ENCODE measurements at places on chromosomes 16 and 17.

GRCh38 chr17:75566834-75567233, 20.8 kb upstream of the MYO15B start:
- DNase-seq: no peak

DNA sequence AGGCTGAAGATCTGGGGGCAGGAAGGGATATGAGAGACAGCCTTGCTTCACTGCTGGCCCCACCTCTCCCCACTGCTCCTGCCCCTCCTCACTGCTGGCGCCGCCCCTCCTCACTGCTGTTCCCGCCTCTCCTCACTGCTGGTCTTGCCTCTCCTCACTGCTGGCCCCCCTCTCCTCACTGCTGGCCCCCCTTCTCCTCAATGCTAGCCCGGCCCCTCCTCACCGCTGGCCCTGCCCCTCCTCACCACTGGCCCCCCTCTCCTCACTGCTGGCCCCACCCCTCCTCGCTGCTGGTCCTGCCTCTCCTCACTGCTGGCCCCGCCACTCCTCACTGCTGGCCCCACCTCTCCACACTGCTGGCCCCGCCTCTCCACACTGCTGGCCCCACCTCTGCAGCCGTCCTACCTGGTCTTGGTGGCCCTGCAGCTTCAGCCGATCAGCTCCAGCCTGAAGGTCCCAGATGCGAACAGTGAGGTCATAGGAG, 9.5 kb upstream of the PAM16 start:
- no peak for DNase-seq

GRCh38 chr17:49496183-49496866, 1.2 kb downstream of the NGFR start:
- no peak for DNase-seq

- DNase-seq: no peak
Measured at GRCh38 chr17:67283731-67284516, 38.9 kb upstream of the HELZ start.

GRCh38 chr17:27496005-27496404, 39.8 kb downstream of the KSR1 start:
- DNase-seq: no peak

DNA sequence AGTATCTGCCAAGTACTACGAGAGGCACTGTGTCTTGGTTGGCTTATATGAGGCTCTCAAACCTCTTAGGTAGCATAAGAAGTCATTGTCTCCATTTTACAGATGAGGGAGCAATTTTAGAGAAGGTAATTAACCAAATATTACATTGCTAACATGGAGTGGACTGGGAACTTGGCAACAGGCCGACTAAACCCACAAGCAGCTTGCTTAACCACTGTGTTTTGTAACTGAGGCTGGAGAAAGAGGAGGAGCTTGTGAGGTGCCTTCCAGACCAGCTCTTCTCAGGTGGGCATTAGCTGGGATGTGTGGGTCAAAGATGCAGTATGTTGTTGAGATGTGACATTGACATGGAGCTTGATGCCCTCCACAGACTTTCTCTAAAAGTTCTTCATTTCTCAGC, 835.6 kb upstream of the RBFOX1 start:
- no peak for DNase-seq

DNA sequence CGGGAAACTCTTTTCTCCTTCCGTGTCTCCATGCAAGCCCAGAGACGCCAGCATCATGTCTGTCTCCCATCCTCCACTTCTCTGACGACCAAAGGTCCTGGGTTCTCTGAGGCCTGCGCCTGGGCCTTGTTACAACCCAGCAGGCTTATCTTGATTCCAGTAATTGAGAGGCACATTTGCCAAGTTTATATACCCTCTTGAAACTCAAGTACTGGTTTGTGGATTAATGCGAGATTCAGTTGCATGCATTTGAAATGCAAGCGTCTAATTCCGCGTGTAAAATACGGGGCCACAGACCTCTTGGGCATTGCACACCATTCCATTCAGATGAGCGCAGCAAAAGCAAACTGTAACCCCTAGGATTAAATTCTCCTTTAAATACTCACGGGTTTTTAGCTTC, 28.7 kb upstream of the CRISPLD2 start:
- no peak for DNase-seq

DNA sequence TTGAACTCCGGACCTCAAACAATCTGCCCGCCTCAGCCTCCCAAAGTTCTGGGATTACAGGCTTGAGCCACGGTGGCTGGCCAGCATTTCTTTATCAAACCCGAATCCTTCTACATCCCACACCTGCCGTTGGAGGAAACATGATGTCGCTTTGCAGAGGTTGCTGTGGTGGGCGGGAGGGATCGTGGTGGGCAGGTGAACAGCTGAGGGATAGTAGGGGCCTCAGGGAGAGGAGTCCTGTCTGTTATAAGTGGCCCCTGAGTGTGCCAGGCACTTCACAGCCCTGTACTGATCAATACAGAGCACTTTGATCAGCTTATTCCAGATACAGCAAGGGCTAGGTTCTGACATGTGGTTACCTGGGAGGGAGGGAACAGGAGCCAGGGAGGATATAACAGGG, 76.5 kb downstream of the CYLD start:
- DNase-seq: no peak

GRCh38 chr17:213286-214105, 32.0 kb upstream of the DOC2B start:
- DNase-seq: no peak

DNA sequence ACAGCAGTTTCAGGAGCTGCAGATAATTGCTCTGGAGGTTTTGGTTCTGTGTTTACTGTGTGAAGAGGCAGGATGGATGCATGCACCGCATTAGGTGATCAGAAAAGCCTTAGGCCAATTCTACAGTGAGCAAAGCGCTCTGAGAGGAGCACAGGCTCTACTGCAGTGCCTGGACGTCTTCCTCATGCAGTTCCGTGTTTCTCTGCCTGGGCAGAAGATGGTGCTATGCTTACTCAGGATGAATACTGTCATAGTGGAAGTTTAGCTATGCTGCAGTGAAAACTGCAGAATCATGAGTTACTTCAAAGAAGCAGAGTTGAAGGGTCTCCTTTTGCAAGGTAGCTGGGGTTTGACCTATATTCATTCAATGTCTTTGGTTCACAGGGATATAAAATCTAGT, 1012.4 kb downstream of the KCNJ18 start:
- no peak for DNase-seq

DNA sequence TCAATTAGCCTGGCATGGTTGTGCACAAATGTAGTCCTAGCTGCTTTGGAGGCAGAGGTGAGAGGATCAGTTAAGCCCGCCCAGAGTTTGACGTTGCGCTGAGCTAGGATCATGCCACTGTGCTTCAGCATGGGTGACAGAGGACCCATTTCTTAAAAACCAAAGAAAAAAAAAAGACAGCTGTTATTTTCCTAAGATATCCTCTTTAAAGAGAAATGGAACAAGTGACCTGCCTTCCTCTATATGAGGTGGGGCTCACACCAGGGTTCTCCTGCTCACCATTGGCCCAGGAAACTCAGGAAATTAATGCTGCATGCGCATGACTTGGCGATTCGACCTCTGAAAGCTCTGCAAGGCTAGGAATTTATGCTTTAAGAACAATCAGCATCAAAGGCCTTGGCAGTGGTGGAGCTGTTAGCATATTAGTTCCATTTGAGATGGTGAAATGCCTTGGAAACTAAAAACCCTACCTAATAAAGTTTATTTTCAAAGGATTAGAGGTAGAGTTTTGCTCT, 108.3 kb downstream of the RBFOX1 start:
- DNase-seq: no peak

GRCh38 chr17:35238821-35239220, 4.1 kb upstream of the SLFN5 start:
- no peak for DNase-seq

- no peak for DNase-seq
Measured at GRCh38 chr16:64440421-64440831, 681.4 kb downstream of the CDH11 start.

DNA sequence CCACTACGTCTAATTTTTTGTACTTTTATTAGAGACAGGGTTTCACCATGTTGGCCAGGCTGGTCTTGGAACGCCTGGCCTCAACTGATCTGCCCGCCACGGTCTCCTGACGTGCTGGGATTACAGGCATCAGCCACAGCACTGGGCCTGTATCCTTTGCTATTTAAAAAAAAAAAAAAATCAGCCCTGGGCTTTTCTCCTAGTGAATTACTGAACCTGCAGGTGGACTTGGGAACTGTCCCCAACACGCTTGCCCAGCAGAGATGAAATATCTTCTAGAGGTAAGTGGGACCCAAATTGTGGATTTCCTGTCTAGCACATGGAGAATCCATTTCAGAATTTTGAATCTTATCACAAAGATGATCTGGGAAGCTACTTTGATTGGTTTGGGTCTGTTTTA, 14.8 kb downstream of the CNOT1 start:
- DNase-seq: no peak

GRCh38 chr17:6241381-6241780, 171.2 kb downstream of the WSCD1 start:
- DNase-seq: no peak

GRCh38 chr17:43713494-43714162, 45.0 kb downstream of the SOST start:
- no peak for DNase-seq

- no peak for DNase-seq
Measured at GRCh38 chr17:4950075-4950745, 709 bp upstream of the ENO3 start.

GRCh38 chr16:13645601-13646245, 274.2 kb upstream of the ERCC4 start:
- DNase-seq: no peak

GRCh38 chr17:47630614-47631013, 19.1 kb upstream of the KPNB1 start:
- no peak for DNase-seq

DNA sequence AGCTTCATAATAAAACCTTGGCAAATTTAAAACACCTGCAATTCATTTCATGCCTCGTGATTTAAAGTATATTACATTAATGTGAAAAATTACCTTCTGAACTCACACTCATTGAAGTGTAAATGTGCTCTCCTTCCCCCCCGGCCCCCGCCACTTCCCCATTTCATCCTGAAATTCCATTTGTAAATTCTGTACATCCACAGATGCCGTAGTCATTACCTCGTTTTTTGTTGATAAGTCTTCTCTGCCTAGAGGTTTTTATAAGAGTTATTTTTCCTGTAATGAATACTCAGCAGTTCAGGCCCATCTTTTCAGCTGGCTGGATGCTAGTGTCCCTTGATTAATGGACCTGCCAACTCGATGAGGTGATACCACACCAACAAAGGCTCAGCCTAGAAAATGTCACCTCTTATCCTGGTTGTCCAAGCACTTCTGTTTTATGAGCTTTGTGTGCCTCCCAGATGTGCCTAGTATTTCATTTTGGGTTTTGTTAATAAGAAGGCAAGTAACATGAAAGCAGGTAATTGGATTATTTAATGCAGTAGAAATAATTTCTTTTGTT, 64.8 kb upstream of the KIFC3 start:
- DNase-seq: no peak

DNA sequence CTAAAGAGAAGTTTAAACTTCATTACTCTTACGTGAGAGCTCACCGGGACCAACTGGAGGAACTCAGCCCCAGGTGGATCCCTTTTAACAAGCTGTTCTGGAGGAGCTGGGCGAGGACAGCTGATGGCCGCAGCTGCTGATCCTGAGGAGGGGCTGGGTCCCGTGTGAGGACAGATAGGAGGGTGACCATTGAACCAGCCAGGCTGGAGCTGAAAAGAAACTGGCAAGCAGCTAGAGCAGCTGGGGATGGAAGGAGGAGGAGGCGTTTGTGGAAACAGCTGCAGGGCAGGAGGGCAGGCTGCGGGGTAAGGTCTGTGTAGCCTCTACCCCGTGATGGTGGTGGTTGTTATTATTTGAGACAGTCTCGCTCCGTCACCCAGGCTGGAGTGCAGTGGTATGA, 119.5 kb downstream of the AATF start:
- no peak for DNase-seq

GRCh38 chr16:30996985-30997724, 12.1 kb downstream of the HSD3B7 start:
- no peak for DNase-seq

DNA sequence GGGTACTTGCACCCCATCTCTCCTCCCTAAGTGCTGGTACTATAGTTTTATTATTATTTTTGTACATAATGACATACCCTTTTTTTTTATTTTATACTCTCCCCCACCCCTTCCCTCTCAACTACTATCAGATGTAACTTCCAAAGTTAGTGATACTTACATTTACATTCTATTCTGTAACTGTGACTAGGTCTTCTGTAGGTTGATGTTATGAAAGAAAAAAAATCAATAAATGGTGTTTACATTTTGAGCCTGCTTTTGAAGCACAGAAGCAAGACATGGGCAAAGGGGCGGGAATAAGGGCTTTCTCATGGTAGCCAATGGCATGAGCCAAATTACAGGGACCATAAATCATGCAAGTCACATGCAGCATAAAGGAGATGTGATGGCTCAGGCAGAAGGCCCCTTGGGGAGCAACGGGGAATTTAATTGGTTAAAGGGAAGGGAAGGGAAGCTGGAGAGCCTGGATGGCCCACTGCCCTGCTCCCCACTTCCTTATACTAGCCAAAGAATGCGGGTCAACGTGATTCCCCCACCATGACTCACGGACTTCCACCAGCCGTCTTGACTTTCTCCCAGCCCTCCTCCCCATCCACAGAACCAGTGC, 2.4 kb upstream of the ACSF2 start:
- no peak for DNase-seq

- no peak for DNase-seq
Measured at GRCh38 chr17:57008958-57009357, 31.0 kb downstream of the SCPEP1 start.

DNA sequence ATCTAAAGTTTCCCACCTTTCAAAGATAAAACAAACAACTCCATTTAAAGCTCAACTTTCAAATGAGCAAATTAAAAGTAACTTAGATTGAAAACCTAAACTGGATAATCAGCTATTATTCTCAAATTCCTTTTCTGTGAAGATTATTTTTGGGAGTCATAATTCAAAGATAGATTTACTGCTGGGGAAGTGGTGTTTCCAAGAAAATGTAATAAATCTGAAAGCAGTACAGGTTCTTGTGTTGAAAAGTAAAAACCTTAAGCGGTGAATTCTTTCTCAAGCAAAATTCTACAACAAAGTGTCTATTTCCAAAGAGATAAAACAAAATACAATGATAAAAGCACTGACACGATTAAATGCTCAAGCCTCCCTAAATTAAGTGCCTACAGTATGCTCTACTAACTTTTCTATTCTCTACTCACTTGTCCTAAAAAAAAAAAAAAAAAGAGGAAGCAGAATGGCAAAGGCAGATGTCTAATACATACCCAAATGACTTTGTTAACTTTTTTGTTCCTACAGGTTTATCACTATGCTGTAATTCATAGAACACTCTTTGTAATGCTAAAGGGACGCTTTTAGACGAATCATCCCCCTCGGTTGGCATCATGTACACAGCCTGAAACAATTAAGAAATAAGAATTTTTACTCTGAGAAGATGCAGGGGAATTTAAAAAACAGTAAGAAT, 34.5 kb downstream of the LITAFD start:
- DNase-seq: no peak

Measured in NCI-H2081 treated with DMSO at 0.1 percent for 48 hours (cell line).